ENCODE measurements at places on chromosomes 2 and 18.

GRCh38 chr2:68317971-68318913 lies 1.5 kb downstream of the CNRIP1 start:
- no peak for DNase-seq

DNA sequence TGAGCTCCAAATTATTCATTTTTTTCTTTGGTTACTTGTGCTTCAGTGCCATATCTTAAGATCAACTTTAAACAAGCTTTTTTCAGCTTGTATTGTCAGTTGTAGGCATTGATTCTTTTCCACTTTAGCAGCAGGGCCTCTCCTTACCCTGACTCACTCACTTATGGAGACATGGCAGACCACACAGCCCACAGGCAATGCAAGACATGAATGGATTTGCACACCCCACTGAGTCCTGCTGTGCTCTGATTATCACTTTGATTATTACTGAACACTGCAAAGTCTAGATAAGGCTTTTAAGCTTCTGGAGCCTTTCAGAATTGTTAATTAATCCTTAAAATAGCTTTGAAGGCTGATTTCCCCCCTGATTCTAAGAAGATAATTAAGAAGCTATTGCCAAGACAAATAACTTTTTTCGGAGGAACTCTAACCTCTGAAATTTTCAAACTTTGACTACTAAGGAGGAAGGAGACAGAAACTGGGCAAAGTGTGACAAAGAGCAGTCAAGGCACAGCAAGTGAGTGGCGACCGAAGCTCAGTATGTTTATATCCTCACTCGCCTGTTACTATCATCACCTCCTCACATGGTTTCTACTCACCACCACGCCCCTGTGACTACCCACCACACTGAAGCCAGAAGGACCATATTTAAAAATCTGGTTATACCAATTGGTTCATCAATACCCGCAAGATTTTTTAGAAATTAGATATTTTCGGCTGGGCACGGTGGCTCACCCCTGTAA lies 43.3 kb downstream of the CACNB4 start:
- no peak for DNase-seq

DNA sequence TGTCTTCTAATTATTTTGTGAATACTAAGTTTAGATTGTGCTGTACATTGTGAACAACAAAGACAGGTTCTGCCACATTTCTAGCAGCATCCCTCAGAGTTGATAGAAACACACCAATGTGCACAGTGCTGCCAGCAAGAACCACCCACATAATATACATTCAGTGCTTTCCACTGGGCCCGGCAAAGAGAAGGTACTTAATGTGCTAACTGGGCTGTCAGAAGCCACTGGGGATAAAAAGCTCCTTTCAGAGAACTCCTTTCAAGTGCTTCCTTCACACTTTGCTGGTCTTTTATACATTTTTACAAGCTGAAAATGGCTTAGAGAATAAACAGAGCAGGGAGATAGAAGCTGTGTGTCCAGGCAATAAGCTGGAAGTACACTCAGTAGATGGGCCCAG lies 58.0 kb upstream of the CAPN13 start:
- DNase-seq, result no peak

DNA sequence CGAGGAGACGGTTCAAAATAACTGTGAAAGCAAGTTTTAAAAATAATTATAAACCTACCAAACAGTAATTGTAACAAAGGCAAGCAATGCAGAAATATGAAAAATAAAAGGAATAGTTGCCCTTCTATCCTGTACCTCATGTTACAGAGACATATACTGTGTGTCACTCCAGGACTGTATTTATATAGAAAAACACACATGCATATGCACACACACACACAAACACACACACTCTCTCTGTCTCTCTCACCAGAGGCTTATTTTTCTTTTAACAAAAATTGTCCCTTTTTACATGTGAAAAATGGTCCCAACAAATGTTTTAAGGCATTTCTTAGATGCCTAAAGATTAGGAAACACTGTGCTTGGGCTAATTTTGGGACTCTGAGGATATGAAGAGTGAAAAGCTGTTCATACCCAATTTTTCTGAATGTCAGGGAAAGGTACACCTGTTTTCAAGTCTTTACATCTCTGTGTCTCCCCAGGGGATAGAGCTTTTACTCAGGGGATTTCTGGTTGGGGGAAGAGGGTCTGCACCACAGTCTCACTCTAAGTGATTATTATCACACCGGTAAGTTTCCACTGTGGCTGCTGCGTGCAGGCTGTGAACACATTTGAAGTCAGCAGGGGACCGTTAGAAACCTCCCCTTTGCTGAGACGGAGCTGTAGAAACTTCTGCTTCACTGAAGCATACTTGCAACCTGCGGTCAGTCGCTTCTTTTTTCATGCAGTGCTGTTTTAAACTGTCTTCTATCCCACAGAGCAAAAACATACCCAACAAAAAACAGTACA lies 51.4 kb upstream of the SPAG16 start:
- DNase-seq, result peak; percentile 60

- no peak for DNase-seq
Measured at GRCh38 chr2:28469304-28469703, 26.6 kb upstream of the PLB1 start.

GRCh38 chr2:43178602-43179542 lies 47.5 kb downstream of the ZFP36L2 start:
- no peak for DNase-seq

DNA sequence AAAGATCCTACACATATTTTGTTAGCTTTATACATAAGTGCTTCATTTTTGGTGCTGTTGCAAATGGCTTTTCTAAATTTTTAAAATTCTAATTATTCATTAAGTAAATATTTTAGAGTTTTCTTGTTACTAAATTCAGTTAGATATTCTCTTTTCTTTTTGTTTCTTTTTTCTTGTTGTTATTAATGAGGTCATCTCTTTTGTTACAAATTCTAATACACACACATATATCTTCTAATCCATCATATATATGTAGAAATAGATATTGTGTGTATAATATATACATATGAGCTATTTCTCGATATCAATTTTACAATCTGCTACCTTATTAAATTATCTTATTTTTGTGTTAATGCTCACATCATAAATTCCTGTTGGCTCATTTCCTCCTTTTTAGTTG lies 255.9 kb downstream of the GALR1 start:
- DNase-seq, result no peak

DNA sequence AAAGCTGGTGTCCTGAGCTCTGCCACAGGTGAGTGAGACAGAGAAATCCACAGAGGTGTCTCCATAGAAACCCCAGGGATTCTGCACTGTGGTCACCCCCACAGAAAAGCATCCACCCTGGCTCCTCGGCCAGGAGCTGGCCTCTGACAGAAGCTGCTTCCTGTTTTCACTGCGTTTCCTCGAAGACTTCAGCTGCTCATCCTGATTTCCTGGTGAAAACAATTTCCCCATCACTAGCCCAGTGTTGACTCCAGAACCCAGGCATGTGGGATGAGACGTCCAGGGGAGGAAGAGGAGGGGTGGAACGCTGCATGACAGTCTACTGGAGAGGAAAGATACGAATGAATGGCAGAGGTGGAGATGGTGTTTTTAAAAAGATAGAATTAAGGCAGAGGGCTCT lies 60.3 kb upstream of the GPR45 start:
- no peak for DNase-seq

GRCh38 chr2:205237524-205237923 lies 444.8 kb upstream of the NRP2 start:
- no peak for DNase-seq

DNA sequence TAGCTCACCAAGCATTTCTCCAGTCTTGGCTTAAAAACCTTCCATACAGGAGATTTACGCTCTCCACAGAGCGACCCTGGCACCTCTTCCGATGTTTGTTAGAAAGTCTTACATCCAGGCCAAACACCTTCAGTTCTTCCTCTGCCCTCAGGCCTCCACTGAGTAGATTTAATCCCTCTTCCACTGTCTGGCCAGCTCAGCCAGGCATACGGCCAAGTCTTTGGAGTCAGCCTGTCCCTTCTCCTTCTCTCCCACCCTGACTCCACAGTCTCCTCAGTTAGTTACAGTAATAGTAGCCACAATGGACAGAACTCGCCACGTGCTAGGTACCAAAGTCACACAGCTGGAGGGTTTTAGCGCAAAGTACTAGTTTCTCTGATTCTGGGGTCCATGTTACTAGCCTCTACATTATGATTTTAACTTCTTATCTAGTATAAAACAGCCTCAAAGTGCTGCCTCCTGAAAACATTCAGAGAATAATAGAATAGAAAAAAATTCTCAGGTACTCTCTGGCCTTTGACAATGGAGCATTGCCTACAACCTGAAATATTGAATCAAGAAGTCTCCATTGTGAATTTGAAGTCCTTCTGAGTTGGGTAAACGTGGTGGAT lies 39.5 kb downstream of the THNSL2 start:
- no peak for DNase-seq

DNA sequence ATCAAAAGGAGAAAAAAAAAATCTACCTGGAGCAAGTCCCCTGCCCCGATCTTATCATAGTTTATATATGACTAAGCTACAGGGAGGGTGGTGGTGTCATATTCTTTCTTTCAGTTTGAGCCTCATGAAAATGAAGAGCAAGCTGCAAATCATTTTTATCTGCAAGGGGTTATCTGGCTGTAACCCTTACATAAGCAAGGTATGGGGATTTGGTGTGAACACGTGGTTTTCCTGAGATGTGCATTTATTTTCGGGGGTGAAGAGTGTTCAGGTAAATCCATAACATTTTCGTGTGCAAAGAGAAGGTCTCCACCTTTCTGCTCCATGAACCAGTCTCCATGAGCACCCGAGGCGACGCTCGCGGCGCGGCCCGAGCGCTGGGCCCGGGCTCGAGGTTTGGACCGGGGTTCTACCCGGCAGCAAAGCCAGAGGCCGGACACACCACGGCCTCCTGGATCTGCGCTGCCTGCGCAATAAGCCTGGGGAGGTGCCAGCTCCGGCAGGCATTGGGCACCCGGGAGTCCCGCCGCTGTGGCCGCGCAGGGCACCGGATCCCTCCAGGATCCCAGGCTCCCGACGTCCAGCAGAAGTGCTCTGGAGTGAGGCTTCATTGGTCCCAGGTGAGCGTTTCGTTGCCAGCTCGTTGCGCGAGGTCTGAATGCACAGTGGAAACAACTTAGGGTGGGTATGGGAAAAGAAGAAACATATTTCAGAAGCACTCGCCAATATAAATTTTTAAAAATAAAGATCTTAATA lies 36.1 kb upstream of the GPD2 start:
- DNase-seq, result peak; percentile 41

GRCh38 chr18:33652635-33653034 lies 74.6 kb downstream of the ASXL3 start:
- no peak for DNase-seq

- DNase-seq, result no peak
Measured at GRCh38 chr18:33212363-33212762, 228.2 kb downstream of the CCDC178 start.

GRCh38 chr2:188808947-188809355 lies 165.2 kb upstream of the COL3A1 start:
- DNase-seq, result no peak

DNA sequence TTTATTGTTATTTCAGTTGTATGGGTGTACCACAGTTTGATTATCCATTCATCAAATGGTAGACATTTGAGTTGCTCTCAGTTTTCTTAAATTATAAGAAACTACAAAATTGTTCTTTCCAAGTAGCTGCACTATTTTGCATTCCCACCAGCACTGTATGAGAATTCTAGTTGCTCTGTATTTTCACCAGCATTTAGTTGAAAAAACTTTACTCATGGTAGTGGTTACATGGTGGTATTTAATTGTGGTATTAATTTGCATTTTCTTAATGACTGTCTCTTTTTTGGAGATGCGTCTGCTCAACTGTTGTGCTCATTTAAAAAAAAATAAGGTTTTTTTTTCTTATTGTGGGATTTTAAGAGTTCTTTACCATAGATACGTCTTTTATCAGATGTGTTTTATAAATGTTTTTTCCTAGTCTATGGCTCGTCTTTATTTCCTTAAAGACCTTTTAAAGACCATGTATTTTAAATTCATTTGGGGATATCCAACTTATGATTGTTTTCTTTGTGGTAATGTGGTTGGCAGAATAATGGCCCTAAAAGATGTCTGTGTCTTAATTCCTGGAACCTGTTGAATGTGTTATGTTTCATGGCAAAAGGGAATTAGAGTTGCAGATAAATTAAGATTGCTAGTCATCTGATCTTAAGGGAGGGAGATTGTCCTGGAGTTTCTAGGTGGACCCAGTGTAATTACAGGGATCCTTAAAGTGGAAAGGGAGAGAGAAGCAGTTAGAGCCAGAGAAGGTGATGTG lies 37.4 kb downstream of the UBE2F start:
- DNase-seq, result no peak

GRCh38 chr2:147135376-147135775 lies 709.5 kb upstream of the ACVR2A start:
- no peak for DNase-seq

- DNase-seq, result no peak
Measured at GRCh38 chr2:8088810-8089209, 593.0 kb upstream of the ID2 start.

DNA sequence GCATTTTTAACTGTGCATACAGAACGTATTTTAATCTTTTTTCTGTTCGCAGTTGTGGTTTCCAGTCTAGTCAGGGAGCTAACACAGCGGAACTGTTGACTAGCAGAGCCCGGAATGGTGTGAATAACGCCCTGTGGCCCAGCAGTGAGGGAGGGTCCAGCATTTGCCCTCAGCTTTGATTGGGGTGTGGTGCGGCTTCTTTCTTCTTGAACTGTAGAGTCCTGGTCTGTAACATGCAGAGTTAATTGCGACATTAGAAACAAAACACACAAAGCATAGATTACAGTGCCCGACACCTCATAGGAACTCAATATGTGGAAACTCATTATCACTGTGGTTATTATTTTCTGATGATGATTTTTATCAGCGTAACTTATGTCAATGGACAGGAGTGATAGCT lies 253.6 kb downstream of the SOX11 start:
- DNase-seq, result no peak

GRCh38 chr2:218648088-218648786 lies 11.2 kb downstream of the ZNF142 start:
- DNase-seq, result peak; percentile 66

DNA sequence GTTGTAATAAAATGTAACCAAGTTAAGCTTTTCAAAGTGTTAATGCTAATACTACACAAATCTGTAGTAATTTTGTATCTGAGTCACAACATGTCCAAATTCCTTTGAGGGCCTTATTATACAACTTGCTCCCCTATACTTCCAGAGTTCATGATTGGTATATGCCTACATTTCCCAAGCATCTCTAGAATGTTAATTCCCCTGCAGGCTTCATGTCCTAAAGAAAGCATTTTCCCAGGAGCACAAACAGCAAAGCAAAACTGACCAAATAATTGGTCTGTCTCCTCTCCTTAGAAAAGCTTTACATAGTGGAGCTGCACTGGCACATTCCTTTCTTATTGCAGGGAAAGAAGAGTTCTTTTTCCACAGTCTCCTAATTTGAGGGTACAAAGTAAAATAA lies 3.7 kb downstream of the ALS2 start:
- no peak for DNase-seq

- DNase-seq, result no peak
Measured at GRCh38 chr2:70723286-70723885, 44.6 kb downstream of the ADD2 start.

DNA sequence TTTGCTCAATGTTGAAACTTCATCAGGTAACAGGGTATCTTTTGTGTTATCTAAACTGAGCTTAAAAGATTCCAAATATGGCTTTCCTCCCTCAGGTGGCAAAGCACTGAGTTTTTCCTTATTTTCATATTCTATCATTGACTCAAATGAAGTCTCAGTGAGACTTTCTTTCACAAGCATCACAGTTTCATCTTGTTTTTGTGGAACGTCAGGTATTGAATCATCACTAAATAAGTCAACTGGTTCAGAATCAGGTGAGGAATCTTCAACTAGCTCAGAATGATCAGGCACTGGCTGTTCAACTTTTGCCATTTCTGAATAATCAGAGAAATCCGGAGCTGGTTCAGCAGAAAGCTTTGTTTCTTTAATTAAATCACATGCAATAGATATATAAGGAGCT lies 24.6 kb downstream of the RTN4 start:
- no peak for DNase-seq
